Stimulated activated CD8-positive, alpha-beta memory T cell treated with anti-CD3 and anti-CD28 coated beads, Interleukin-7, amount 100 ng/mL, for 24 hours (primary cell): ENCODE measurements at places on chromosomes 12 and 14.

DNA sequence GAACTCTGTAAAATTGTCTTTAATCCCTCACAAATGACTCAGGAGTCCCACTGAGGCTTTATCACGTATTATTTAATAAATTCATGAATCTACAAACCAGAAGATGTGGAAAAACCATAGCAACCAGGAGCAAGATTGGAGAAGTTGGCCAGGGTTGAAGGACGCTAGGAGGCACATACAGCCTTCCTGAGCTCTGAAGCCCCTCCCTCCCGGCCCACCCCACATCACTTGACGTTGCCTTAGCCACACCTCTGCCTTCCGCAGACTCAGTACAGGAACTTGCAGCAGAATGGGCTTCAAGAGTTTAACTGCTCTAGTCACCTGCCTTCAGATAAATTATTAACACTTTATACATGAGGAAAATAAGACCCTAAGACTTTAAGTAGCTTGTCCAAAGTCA is 33.9 kb downstream of the SLC35F4 start:
- no peak for DNase-seq

DNA sequence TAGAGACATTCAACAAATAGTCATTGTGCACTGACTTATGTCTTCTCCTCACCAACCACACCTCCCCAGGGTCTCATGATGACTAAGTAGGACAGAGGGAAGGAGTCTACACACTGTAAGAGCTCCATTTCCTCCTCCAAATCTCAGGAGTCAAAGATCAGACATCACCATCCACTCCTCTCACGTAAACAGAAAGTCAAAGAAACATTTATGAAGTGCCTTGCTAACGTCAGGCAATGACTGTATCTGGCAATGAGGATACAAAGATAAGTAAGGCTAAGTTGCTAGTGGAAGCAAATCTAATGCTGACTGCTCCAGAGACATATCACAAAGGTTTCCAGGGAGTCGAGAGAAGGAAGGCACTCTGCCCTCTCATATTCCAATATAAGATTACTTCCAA is 88.9 kb downstream of the SLC2A13 start:
- DNase-seq: no peak

DNA sequence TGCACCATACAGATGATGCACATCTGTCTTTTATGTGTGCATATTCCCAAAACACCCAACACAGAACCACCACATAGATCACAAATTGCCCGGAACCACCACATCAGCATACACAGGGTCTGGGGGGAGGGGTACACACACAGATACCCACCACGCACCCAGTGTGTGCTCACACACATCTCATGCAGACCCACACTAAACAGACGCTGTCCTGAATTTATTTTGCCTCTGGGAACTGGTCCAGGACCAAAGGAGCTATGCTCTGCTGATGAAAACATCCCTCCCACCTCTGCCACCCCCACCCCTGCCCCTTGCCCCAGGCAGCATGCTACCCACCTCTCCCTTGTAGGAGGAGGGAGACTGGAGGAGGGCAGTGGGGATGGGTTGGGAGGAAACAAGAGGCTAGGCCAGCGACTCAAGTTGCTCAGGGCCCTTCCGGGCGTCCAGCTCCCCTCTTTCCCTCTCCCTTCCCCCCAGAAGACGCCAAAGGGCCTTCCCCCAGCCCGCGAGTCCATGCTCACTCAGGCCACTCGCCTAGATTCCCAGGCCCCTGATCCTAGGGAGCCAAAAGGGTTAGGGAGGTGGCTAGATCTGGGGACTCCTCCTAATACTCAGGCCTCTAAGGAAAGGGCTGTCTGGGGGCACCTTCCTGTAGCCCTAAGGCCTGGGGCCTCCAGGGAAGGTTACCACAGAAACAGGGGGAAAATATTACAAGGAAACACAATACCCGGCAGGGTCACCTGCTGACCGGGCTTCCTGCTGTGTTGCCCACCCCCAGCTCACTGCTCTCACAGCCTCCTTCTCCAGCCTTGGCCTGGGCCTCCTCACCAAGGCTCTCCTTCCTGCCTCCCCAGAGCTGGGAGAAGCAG is 3.1 kb downstream of the HDAC7 start:
- DNase-seq: no peak

DNA sequence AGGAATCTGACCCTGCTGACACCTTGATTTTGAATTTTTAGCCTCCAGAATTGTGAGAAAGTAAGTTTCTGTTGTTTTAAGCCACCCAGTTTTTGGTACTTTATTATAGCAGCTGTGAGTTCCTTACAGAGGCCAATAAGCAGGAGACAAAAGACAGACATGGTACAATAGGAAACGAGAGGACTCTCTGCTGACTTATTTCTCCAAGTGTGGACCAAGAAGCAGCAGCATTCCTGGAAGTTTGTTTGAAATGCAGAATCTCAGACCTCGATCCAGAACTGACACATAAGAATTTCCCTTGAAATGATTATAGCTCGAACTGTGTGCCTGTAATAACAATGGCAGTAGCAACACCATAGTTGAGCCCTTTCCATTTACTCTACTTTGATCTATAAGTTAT is 31.9 kb upstream of the LUM start:
- DNase-seq: no peak

- DNase-seq: no peak
Observed at GRCh38 chr14:51732494-51733112, 80.9 kb downstream of the FRMD6 start.

- no peak for DNase-seq
Observed at GRCh38 chr14:50121486-50121885, 5.1 kb upstream of the VCPKMT start.
